ENCODE measurements at places on chromosomes 11 and 22. TPM values are rescaled to one million over a fixed set of nuclear protein-coding genes. Genes with fewer than 3 reads are reported as not detected.

DNA sequence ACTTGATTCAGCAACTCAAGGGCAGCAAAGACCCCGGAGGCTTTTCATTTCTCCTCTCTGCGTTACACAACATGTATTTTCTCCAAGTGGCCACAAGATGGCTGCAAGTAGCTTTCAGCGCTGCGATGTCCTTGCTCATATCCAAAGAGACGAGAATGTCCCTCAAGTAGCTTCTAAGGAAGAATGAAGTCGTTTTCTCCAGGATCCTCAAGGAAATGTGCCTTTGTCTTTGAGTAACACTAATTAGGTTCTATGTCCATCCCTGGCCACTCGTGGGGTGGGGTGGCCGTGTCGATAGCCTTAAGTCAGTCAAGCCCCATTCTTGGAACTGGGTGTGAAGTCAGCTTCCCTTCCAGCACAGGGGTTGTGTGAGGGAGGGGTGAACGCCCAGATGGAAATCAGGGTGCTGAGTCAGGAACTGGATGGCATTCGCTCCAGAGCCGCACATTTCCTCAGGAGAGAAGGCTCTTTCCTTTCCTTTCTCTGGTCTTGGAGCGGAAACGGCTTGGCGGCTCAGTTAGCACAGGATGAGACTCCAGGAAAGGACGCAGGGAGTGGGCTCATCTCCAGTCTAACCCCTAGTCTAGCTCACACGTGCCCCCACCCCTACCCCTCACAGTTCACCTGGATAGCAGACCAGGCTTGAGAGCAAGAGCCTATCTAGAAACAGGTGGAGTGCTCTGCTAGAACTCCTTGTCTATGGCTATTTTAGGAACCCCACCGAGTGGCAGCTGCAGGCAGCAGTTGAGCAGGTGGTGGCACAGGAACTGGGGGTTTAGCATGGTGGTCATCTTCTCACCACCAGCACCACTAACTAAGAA, 44.3 kb downstream of the NNMT start:
- peak overlapping the region; percentile 54 for H3K27ac ChIP-seq
- H3K4me1 ChIP-seq = peaks cover 13% of the 10 kb centered on the region
- peak; percentile 20 for DNase-seq
- no peaks in the 10 kb centered on the region for H3K27me3 ChIP-seq

DNA sequence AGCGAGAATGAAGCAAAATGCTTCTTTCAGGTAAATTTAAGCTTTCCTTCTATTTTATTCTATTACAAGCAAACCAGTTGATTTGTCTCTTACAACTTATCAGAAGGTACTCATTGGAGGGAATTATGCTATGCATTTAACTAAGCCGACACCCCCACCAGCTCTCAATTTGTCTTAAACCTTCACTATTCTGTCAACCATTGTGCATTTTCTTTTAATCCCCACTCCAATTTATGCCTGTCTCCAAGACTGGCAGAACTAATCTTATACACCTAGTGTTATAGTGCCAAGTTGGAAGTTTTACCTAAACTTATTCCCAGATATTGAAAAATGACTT, 12.5 kb downstream of the TAF1D start:
- H3K27me3 ChIP-seq = no peaks in the 10 kb centered on the region
- no peak overlapping the region for H3K4me3 ChIP-seq
- DNase-seq = no peak
- H3K36me3 ChIP-seq = peaks cover 95% of the 10 kb centered on the region
- no peak overlapping the region for H3K27ac ChIP-seq

- H3K4me1 ChIP-seq = peaks cover 23% of the 10 kb centered on the region
- no peak overlapping the region for H3K4me3 ChIP-seq
- no peak for DNase-seq
Measured at GRCh38 chr22:19710020-19710768, 4.1 kb upstream of the SEPTIN5 start.

DNA sequence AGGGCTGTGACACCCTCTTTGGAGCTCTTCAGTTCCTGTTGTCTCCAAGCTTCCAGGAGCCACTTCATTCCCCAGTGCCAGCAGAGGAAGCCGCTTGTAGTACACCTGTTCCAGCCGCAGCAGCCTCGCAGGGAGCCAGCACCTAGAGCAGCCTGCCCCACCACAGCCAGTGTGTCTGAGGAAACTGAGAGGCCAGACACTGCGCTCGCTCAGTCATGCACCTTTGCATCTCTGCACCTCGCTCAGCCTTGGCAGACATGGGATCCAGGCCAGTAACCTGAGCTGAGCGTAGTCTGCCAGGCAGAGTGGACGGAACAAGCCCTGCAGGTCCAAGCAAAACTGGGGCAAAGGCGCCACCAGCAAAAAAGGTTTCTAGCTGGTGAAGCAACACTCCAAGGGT, 1072.1 kb downstream of the JRKL start:
- H3K4me1 ChIP-seq = no peaks in the 10 kb centered on the region
- H3K4me3 ChIP-seq = no peak overlapping the region
- no peaks in the 10 kb centered on the region for H3K36me3 ChIP-seq
- H3K27ac ChIP-seq = no peak overlapping the region
- no peak for DNase-seq

- no peak overlapping the region for H3K4me3 ChIP-seq
- DNase-seq = peak; percentile 8
- peaks cover 69% of the 10 kb centered on the region for H3K4me1 ChIP-seq
Measured at GRCh38 chr22:49783926-49784629, 43.6 kb downstream of the BRD1 start.

DNA sequence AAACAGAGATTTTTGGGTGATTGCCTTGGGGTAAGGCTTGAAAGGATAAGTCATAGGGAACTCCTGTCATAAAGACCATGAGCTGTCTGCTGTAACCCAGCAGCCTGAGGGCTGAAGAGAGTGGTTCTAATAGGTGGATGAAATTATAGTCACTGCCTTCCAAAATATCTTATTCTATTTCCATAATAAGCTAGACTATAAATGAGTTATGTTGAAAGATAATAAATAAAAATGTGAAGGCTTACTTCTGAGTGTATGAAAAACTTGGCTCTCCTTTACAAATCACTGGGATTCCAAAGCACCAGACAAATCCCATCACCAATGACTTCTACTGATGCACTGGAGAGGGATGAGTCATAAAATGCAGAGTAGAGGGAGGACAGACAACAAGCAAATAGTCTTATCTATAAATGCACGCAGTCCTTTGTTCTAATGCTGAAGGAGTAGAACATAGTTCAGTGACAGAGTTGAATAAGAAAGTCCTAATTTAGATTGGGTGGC, 775.0 kb upstream of the LRRC4C start:
- H3K4me1 ChIP-seq = no peaks in the 10 kb centered on the region
- no peak overlapping the region for H3K4me3 ChIP-seq
- H3K36me3 ChIP-seq = no peaks in the 10 kb centered on the region
- no peak overlapping the region for H3K27ac ChIP-seq

LMNTD2 gene
- 0.52 TPM for total RNA-seq

JAML gene
- 2.9 TPM for total RNA-seq

TBX10 gene
- 0.14 TPM for total RNA-seq

MRPL16 gene
- 93.2 TPM for total RNA-seq

KCNA4 gene
- 5.3 TPM for total RNA-seq

OR52E8 gene
- total RNA-seq = not detected

All from left ventricle myocardium inferior (tissue), 1 donor.